ENCODE measurements at places on chromosomes 3 and 15.

DNA sequence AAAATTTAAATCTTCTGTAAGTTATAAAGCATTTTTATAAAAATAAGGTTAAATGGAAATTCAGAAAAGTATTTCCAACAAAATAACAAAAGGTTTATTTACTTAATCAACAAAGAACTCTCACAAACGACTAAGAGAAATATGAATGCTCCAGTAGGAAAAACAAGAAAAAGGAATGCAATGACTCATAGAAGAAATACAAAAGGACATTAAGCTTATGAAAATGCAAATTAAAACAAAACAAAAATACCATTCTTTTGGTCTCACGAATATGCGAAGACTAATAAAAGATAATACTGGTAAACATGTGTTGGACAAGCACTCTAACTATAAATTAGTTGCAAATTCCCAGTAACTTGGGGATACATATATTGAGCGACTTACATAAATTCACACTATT is 17.5 kb upstream of the TBC1D5 start:
- no peaks in the 10 kb centered on the region for H3K36me3 ChIP-seq
- H3K27me3 ChIP-seq = no peaks in the 10 kb centered on the region
- no peak overlapping the region for H3K27ac ChIP-seq
- no peaks in the 10 kb centered on the region for H3K4me1 ChIP-seq
- no peak for DNase-seq

DNA sequence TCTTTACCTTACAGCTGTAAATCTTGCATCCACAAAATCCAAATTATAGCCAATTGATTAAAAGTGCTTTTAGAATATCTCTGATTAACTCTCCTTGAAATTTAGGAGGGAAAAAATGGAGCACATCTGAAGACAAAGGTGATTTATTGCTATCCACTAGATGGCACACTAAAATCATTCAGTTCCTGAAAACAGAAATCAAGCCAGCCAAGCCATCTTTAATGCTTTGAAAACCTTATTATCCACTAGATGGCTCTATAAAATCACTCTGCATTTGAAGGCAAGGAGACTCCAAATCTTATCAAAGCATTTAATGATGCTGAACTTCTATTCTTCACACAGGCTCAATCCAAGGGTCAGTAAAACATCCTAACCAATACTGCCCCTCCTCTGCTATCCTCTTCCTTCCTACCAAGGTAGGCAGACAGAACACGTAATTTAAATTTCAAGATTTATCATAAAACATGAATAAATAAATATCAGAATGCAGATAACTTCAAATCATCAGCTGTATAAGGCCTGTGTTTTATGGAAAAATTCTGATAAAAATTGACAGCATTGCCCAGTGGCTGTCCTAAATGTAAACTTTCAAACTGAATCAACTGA is 48.4 kb downstream of the GOLIM4 start:
- no peak overlapping the region for H3K4me3 ChIP-seq
- peaks cover 2% of the 10 kb centered on the region for H3K4me1 ChIP-seq
- no peaks in the 10 kb centered on the region for H3K27me3 ChIP-seq
- DNase-seq = no peak

GRCh38 chr3:46750555-46751038 is 32.9 kb upstream of the PRSS50 start:
- no peaks in the 10 kb centered on the region for H3K4me1 ChIP-seq
- no peaks in the 10 kb centered on the region for H3K27me3 ChIP-seq
- no peak overlapping the region for H3K4me3 ChIP-seq
- no peak overlapping the region for H3K27ac ChIP-seq
- DNase-seq = no peak

DNA sequence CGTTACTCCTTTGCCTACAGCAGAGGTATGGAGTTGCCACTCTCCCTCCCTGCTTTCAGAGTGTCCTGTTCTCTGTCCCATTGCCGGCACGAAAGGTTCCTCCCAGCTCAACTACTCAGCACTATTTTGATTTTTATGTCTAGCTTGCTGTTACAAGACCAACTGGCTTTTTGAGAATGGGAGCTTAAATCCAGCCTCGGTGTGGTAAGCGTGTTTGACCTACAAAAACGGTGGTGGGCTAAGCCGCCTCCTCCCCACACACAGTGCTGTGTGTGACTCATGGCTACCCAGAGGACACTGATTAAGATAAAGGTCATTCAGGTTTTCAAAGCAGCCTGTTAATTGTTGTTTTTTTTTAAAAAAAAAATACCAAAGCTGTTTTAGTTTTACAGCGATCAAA is 64.5 kb downstream of the LRTM1 start:
- no peak for DNase-seq
- peaks cover 2% of the 10 kb centered on the region for H3K4me1 ChIP-seq
- H3K36me3 ChIP-seq = no peaks in the 10 kb centered on the region
- H3K27me3 ChIP-seq = no peaks in the 10 kb centered on the region
- no peak overlapping the region for H3K27ac ChIP-seq

DNA sequence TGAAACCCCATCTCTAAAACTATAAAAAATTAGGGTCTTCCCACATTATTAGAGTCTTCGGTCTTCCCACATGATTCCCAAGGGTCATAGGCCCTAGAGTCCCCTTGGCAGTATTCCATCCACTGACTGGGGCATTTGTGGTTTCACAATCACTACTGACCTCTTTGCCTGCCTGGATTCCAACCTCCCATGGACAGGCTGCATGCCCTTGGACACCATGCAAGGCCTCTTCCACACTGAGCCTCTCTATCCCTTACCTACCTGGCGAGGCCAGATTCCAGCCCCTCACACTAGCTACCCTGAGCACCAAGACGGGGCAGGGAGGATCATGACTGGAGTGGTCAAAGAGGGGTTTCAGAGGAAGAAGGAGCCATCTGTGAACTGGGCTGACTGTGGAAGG is 64.4 kb downstream of the SRGAP3 start:
- H3K4me3 ChIP-seq = no peak overlapping the region
- peaks cover 15% of the 10 kb centered on the region for H3K4me1 ChIP-seq
- H3K27ac ChIP-seq = no peak overlapping the region
- H3K27me3 ChIP-seq = no peaks in the 10 kb centered on the region

DNA sequence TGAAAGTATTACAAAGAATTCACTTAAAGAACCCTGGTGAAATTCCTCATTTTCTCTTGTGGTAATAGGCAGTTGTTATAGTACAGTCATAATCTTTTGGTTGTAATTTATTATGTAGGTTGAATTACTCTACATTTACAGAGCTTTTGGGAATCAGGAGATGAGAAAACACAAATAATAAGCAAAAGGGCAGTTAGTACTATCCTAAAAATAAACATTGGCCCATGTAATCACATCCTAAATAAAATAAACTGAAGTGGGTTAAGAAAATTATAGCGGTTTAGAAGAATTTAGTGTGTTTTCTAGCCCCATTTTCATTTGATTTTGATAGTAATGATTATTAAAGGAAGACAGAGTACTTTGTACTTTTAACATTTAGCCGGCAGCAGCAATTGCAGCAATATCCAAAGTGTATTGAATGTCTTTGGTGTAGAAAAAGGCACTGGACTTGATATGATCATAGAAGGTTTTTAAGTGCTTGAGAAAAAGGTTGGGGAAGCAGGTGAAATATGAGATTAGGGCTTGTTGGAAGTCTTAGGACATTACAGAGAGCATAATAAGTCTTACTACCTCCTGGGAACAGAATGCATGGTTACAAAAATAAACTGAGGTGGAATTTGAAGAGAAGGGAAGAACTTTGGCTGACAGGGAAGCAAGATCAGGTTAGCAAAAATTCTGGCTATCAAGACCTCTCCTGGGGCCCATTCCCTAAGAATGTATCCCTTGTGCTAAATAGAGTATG is 79.9 kb downstream of the MBNL1 start:
- H3K27me3 ChIP-seq = no peaks in the 10 kb centered on the region
- H3K36me3 ChIP-seq = no peaks in the 10 kb centered on the region
- no peak for DNase-seq
- no peak overlapping the region for H3K27ac ChIP-seq
- no peak overlapping the region for H3K4me3 ChIP-seq

DNA sequence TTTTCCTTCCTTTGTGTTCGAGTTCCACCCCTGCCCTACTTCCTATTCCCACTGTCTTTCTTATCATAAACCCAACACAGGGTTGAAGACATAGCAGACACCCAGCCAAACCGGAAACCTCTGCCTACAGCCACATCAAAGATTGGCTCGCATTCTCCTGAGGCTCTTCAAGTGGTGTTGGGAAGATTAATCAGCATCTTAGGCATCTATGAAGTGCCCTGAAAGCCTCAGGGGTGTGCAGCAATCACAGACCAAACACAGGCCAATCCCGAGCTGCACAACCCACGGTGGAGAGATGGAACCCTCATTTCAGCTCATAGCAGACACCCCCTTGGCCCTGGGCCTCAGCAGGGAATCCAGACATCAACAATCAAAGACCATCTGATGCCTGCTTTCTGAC is 255.9 kb downstream of the XXYLT1 start:
- peaks cover 3% of the 10 kb centered on the region for H3K4me1 ChIP-seq
- H3K27me3 ChIP-seq = no peaks in the 10 kb centered on the region
- no peak for DNase-seq
- H3K36me3 ChIP-seq = no peaks in the 10 kb centered on the region
- no peak overlapping the region for H3K27ac ChIP-seq

GRCh38 chr3:53613125-53613524 is 118.7 kb downstream of the CACNA1D start:
- H3K4me1 ChIP-seq = no peaks in the 10 kb centered on the region
- no peak overlapping the region for H3K27ac ChIP-seq
- H3K27me3 ChIP-seq = no peaks in the 10 kb centered on the region
- DNase-seq = no peak
- H3K36me3 ChIP-seq = no peaks in the 10 kb centered on the region

- no peaks in the 10 kb centered on the region for H3K4me1 ChIP-seq
- peak overlapping the region; percentile 87 for H3K27ac ChIP-seq
- no peaks in the 10 kb centered on the region for H3K36me3 ChIP-seq
- no peak for DNase-seq
These were observed 436 bp downstream of the ADPGK start for GRCh38 chr15:72783004-72783639.

DNA sequence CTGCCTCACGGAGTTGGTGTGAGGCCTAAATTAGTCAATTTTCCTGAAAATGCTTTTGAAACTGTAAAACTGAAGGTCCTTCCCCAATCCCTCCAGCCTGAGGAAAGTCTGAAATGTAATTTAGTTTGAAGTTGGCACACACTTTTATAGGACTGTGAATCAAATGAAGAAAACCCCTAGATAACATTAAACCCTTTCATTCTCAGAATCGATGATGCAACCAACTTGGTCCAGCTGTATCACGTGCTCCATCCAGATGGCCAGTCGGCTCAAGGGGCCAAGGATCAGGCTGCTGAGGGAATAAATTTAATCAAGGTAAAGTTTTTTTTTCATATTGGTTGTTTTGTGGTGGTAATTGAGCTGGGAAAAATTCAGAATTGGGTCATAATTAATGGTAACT is 11.7 kb downstream of the MRPS22 start:
- no peaks in the 10 kb centered on the region for H3K27me3 ChIP-seq
- H3K27ac ChIP-seq = no peak overlapping the region
- peaks cover 52% of the 10 kb centered on the region for H3K36me3 ChIP-seq
- no peak for DNase-seq
- no peak overlapping the region for H3K4me3 ChIP-seq
- no peaks in the 10 kb centered on the region for H3K4me1 ChIP-seq

GRCh38 chr3:196763179-196763578 is 23.5 kb downstream of the PAK2 start:
- H3K4me3 ChIP-seq = no peak overlapping the region
- H3K27ac ChIP-seq = no peak overlapping the region
- no peak for DNase-seq
- H3K36me3 ChIP-seq = no peaks in the 10 kb centered on the region

DNA sequence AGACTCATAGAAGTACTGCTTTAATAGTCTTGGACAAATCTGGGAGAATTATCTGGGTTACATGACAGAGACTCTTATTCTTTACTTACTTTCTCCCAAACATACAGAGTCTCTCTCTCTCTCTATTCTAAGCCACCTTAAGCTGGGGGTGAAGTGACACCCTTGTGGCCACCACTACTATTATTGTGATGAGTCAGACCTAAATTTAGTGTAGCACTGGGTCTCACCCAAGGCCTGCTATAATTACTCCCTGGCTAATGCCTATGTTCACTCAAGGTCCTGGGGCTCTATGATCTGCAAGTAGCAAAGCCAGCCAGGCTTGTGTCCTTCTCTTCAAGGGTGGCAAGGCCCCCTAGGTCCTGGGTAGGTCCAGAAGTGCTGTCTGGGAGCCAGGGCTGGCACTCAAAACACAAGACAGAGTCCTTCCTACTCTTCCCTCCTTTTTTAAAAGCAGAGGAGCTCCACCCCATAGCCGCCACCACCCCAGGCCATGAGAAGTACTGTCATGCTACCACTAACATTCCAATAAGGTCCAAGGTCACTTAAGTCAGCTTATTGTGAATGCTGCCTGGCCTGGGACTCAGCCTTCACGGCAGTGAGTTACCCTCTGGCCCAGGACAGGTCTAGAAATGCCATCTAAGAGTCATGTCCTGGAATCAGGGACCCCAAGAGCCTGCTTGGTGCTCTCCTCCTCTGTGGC is 183.6 kb downstream of the POLQ start:
- H3K27ac ChIP-seq = no peak overlapping the region
- H3K27me3 ChIP-seq = no peaks in the 10 kb centered on the region
- no peak overlapping the region for H3K4me3 ChIP-seq
- no peaks in the 10 kb centered on the region for H3K36me3 ChIP-seq
- H3K4me1 ChIP-seq = no peaks in the 10 kb centered on the region
- DNase-seq = no peak

- no peaks in the 10 kb centered on the region for H3K36me3 ChIP-seq
- H3K27me3 ChIP-seq = no peaks in the 10 kb centered on the region
- H3K4me1 ChIP-seq = no peaks in the 10 kb centered on the region
- H3K27ac ChIP-seq = no peak overlapping the region
These were observed 104.2 kb downstream of the MYH15 start for GRCh38 chr3:108406063-108406660.

GRCh38 chr3:148816981-148817525 is 10.6 kb upstream of the CPB1 start:
- H3K27me3 ChIP-seq = no peaks in the 10 kb centered on the region
- no peak overlapping the region for H3K4me3 ChIP-seq
- no peak for DNase-seq
- no peaks in the 10 kb centered on the region for H3K36me3 ChIP-seq
- H3K4me1 ChIP-seq = peaks cover 2% of the 10 kb centered on the region

Measured in H1 (cell line).